ENCODE measurements at places on chromosomes 7 and 10. TPM values are rescaled to one million over a fixed set of nuclear protein-coding genes. Genes with fewer than 3 reads are reported as not detected.

Gene SLC29A3
- total RNA-seq, result 1.3 TPM

Gene FOXI2
- not detected for total RNA-seq

Gene MDFIC
- 73.0 TPM for total RNA-seq

Gene SEMA3D
- total RNA-seq, result 1.3 TPM

Gene MPP7
- 0.14 TPM for total RNA-seq

Gene DYNC1I1
- total RNA-seq, result 1.3 TPM

Gene KCNH2
- total RNA-seq, result not detected

Gene RAPGEF5
- 0.29 TPM for total RNA-seq

Gene LRIT1
- not detected for total RNA-seq

Gene CUZD1
- 0.22 TPM for total RNA-seq

Gene SMKR1
- 0.66 TPM for total RNA-seq

Gene FEZF1
- total RNA-seq, result not detected

Gene GNB2
- total RNA-seq, result 165 TPM
